GM10248 (cell line): ENCODE measurements at places on chromosomes 7 and 10.

- DNase-seq = no peak
These were observed 70.6 kb upstream of the ADARB2 start for GRCh38 chr10:1807924-1808323.

- no peak for DNase-seq
These were observed 104.4 kb upstream of the FGFR2 start for GRCh38 chr10:121702351-121703320.

- peak; percentile 28 for DNase-seq
These were observed 160.8 kb downstream of the SPAG6 start for GRCh38 chr10:22505911-22506685.

- no peak for DNase-seq
These were observed 7.2 kb downstream of the NET1 start for GRCh38 chr10:5419466-5420094.

DNA sequence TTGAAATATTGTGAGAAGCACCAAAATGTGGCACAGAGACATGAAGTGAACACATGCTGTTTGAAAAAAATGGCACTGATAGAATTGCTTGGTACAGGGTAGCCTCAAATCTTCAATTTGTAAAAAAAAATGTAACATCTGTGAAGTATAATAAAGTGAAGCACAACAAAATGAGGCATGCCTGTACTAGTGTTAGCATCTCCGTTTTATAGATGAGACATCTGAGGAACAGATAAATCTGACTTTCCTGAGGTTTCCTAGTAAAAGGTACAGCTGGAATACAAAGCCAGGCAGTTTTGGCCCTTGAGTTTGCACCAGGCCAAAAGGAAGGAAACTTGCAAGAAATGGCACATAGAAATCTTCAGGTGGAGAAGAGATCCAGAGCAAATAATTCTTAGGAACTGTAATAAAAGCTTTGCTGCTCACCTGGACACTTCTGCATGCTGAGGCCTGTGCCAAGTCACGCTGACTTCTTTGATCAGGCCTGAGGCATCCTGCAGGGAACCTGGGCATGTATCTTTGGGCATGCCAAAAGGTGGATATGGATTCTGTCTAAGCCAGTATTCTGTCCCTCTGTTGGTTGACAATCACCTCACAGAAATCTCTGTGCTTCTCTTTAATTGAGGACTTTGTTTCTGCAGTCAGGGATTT lies 251.5 kb upstream of the PLPP4 start:
- no peak for DNase-seq

GRCh38 chr10:95814011-95814727 lies 58.2 kb downstream of the ENTPD1 start:
- DNase-seq = no peak

DNA sequence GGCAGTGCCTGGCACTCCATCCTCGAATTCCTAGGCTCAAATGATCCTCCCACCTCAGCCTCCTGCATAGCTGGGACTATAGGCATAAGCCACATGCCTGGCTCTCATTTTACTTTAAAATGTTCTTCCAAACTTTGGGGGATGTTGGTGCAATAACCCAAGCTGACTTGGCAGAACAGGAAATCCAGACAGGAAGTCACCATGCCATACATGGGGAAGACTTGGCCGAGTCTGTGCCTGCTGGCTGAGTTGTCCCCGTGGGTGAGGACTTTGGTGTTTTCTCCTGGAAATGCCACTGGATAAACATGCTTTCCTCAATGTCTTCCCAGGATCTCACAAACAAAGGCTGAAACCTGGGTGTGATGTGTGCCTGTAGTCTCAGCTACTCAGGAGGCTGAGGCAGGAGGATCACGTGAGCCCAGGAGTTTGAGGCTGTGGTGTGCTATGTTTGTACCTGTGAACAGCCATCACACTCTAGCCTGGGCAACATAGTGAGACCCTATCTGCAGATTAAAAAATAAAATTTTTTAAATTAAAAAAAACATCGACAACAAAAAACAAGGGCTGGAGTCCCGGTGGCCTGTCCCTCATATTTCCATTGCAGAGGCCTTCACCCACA lies 19.8 kb downstream of the HKDC1 start:
- DNase-seq = no peak

- DNase-seq = no peak
These were observed 56.4 kb upstream of the CCDC71L start for GRCh38 chr7:106717254-106717954.

DNA sequence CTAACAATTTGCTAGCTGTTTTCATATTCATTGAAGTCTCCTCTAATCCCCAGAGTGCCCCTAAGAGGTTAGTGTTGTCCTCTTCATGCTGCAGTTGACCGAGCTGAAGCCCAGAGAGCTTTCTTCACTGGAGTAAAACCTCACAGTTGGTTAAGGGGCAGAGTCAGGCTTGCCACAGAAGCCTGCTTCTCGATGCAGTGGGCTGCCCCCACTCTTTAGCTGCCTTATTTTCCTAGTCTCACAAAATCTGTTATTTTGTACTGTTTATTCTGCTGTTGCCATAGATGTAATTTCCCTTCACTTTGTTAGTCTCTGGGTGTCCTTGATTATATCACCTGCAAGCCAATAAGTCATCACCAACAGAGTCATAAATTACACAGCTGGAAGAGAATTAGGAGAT lies 56.3 kb upstream of the ZPBP start:
- DNase-seq = no peak

DNA sequence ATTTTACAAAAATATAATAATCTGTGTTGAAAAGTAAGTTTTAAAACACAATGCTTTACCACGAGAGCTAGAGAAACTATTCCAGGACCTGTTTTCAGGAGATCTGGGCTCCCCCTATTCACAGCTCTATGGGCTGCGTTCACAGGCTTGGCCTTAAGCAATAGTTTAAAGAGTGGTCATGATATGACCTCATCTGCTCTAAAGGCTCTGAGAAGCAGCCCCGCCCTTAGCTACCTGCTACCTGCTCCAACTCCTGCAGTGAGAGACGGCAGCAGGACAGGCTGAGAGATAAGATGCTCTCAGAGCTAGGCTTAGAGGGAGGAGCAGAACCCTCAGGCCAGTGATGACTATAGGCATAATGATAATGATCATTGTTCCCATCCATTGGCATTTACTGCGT lies 12.6 kb downstream of the ALOX5 start:
- no peak for DNase-seq

DNA sequence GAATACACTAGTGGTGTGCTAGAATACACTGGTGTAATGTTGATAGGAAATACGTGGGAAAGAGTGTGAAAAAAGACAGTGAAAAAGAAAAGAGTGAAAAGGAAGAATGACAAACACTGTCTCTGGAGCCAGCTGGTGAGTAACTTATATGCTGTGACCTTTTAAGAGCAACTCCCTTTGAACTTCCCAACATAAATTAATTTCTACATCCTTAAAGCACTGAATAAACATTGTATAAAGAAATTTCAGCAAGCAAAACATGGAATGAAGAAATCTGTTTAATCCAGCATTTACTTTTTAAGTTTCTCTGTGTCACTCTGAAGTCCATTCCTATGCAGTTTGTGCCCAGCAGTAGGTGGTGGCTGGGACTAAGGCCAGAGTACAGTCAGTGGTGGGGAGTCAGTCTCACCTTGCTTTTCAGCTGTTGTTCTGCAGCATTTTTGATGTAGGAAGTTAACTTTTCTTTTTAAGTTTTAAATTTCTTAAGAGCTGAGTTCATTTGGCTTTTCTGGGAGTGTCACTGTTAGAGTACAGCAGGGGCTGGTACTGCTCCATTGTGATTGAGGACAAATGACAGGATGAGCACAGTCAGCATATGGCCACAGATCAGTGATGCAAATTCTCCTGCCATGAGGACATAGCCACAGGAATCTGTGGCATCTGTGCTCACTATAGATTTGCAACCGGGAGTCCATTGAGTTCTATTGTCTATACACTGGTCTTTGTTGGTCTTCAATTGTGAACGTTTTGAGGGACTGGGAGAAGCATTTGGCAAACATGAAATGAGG lies 321.8 kb downstream of the ZNF248 start:
- no peak for DNase-seq

GRCh38 chr10:2469802-2470201 lies 597.5 kb upstream of the PFKP start:
- no peak for DNase-seq

- no peak for DNase-seq
These were observed 13.8 kb downstream of the SMO start for GRCh38 chr7:129202058-129202777.

DNA sequence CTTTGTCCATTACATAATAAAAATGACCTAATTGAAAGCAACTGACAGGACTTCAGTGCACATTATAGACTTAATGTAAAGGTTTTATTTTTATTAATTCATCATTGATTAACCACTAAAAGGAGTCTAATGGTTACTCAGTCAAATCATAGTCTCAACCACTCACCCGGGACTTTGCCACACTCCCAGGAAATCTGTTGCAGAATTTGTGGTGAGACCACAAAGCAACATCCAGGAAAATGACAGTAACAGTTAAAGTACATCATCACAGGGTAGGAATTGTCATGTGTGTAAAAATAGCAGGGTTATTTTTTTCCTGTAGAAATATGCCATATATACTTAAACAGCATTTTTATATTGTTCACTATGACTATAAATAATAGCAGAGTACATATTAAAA lies 6.3 kb upstream of the HGF start:
- DNase-seq = no peak

GRCh38 chr10:62625484-62625883 lies 179.0 kb upstream of the ADO start:
- DNase-seq = no peak

DNA sequence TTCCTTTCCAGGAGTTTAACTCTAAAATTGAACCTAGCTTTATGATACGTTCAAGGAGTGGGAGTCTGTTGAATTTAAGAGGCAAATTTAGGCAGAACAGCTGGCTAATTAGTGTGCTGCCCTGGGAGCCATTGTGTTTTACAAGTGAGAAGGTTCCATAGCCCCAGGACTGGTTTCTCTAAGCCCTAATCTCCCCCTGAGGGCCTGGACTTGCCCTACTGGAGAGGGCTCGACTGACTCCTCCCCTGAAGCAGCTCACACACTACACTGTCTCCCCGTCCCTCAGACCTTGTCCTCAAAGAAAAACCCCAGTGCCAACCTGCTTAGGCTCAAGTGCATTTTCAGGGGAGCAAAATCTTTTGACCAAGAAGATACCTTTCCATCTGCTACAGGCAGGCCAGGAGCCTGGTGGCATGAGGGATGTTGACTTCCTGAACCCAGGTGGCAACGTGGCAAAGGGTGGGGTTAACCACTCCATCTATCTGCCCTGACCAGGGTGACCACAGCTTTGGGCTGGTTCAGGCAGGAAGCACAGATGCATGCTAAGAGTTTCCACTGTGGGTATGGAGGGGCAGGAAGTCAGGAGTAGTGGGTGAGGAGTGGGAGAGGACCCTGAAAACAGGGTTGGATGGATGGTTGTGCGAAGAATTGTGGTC lies 68.9 kb upstream of the CARD11 start:
- no peak for DNase-seq

- no peak for DNase-seq
These were observed 495.6 kb downstream of the RPS24 start for GRCh38 chr10:78529262-78529661.

- no peak for DNase-seq
These were observed 138.1 kb upstream of the LAMB4 start for GRCh38 chr7:108268200-108268820.

GRCh38 chr7:47085491-47086275 lies 496.2 kb downstream of the TNS3 start:
- no peak for DNase-seq

GRCh38 chr10:132926070-132926469 lies 16.3 kb downstream of the CFAP46 start:
- no peak for DNase-seq

GRCh38 chr7:24665564-24666294 lies 91.5 kb downstream of the GSDME start:
- DNase-seq = peak; percentile 36

DNA sequence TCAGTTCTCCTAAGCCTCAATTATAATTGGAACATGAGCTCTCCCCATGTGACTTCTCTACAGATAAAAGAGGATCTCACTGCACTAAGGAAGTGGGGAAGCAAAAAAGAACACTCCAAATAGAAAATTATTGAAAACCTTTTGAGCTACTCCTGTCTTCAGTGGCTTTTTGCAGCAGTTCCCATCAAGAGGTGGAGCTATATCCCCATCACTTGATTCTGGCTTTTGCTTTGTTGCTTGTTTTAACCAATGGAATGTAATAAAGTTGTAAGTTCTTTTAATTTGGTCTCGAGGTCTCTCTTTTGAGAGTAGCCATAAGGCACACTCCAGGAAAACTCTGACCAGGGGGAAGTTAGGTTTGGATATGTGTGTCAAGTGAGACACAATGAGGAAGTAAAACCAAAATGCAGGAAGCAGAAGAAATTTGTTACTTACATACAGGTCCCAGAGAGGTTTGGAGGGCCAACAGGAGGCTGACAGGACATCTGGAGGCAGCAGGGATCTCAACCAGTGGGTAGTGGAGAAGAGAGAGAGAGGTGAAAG lies 569.4 kb downstream of the HTR7 start:
- no peak for DNase-seq

GRCh38 chr10:70155255-70155838 lies 8.8 kb upstream of the TYSND1 start:
- DNase-seq = no peak

- peak; percentile 63 for DNase-seq
These were observed 847 bp downstream of the BTAF1 start for GRCh38 chr10:91924212-91925021.

GRCh38 chr10:125699562-125700143 lies 16.7 kb upstream of the TEX36 start:
- no peak for DNase-seq

GRCh38 chr10:119341459-119342301 lies 134.3 kb downstream of the GRK5 start:
- DNase-seq = peak; percentile 47

DNA sequence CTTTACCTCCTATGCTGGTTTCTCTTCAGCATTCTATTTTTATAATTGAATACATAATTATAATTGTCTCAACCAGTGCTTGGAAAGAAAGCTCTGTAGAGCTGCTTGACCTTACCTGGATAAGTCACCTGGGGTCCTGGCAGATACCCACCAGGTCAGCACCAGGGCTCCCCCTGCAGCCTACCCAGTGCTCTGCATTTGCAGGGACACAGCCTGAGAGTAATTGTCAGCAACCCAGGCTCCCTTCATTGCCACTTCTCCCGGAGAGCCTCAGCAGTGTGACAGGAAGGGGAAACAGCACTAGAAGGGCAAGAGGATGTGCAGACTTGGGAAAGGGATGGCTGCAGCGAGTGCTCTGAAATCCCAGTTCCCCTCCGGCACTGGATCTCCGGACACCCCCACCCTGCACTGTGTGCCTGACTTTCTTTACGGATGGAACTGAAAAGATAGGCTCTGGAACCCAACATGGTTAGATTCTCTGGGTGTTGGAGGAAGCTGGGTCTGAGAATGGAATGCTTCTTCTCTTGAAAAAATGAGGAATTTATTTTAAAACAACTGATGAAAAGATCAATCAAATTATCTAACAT lies 11.4 kb upstream of the PAX4 start:
- DNase-seq = peak; percentile 45

DNA sequence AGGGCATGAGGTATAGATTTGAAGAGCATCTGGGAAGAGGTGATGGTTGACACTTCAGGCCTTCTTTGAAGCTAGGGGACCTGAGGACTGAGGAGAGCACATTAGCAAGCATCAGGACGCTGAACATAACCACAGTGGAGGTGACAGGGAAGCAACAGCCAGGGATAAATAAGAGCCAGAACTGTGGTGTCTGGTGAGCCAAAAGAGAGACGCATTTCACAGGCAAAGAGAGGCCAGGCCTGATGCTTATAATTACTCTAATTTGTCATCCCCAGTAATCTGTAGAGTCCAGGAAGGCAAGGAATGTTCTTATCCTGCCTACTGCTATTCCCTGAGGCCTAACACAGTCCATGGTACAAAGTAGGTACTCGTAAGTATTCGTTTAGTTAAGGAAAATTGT lies 10.4 kb upstream of the FAS start:
- no peak for DNase-seq

- no peak for DNase-seq
These were observed 27.6 kb upstream of the RNF32 start for GRCh38 chr7:156612930-156613329.

- no peak for DNase-seq
These were observed 418.3 kb downstream of the GPAM start for GRCh38 chr10:111765216-111765615.
